ENCODE measurements at places on chromosomes 5 and 9.

- no peak for DNase-seq
Observed at GRCh38 chr9:114348906-114349482, 19.3 kb downstream of the ORM2 start.

DNA sequence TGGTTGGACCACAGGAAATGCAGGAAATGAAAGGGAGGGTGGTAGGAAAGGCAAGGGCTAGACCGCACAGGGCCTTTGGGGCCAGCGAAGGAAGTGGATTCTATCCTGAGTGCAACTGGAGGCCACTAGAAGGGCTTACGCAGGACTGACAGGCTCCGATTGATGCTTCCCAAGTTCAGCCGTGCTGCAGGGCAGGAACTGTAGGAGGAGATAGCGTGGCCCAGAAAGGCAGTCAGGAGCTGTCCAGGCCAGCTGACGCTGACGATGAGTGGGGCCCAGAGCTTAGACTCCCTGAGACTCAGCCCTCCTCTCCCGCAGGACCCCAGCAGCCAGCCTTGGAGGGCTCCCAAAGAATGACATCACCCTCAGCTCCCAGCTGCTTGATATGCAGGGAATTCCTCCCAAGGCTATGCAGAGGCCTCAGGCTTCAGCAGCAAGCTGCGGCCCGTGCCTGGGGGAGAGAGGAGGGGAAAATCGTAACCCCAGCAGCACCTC, 48.8 kb downstream of the KCNIP1 start:
- peak; percentile 8 for DNase-seq

GRCh38 chr9:68843239-68843638, 138.2 kb downstream of the PIP5K1B start:
- DNase-seq, result no peak

DNA sequence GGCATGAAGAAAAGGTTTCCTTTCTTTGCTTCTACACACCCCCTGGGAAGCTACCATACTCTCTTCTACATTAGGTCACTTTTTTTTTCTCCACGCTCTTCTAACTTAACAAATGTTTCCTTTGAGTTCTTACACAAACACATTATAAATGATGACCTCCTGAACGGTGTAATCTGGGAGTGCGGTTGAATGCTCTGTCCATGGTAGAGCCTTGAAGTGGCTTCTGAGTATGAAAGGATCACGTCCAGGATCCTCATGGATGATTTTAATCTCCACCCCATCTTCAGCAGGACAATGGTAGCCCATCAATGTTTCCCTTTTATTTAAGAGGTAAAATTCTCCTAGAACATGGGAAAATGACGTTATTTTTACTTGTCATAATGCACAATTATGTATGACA, 587.3 kb downstream of the SEMA5A start:
- DNase-seq, result no peak

- no peak for DNase-seq
Observed at GRCh38 chr9:79977074-79977435, 405.3 kb downstream of the TLE4 start.

DNA sequence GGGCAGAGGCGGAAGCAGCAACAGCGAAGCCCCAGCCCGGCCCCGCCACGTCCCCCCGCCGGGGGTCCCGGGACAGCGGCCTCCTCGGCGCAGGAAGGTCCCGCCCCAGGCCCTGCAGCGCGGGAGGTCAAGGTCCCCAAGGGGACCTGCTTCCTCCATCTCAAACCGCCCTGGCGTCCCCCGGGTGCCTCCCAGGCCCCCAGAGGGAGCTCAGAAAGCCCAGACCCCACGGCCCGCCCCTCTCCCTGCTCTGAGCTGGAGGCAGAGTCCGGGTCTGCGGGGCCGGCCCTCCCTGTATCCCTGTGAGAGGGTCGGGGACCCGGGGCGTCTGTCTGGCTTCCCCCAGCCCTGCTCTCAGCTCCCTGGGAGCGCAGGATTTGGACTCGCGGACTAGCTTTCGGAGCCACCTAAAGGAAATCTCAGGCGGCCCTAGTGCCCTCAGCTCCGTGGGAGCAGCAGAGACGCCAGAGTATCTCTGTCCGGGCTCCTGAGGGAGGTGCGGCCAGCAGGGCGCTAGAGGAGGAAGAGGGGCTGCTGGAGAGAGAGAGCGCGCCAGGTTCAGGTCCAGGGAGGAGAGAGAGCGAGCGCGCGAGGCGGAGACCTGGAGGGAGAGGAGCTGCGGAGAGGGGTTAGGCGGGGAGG, 30.7 kb downstream of the EXOC3 start:
- DNase-seq, result peak; percentile 16

DNA sequence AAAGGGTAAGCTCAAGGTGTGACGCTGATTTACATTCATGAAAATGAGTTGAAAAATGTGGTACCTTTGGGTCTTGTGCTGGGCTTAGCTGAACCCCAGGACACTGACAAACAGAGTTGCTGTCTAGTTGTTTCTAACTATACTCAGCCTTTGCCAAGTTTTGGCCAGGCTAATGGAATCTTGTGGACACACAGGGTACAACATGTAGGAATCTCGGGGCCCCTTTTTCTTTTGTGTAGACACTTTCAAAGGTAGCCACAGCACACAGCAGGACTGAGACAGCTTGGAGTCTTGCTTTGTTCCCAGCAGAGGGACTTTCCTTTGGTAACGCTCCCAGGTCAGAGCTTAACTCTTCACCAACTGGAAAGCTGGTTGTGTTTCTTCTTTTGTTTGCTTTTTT, 7.8 kb downstream of the LIX1 start:
- DNase-seq, result no peak

DNA sequence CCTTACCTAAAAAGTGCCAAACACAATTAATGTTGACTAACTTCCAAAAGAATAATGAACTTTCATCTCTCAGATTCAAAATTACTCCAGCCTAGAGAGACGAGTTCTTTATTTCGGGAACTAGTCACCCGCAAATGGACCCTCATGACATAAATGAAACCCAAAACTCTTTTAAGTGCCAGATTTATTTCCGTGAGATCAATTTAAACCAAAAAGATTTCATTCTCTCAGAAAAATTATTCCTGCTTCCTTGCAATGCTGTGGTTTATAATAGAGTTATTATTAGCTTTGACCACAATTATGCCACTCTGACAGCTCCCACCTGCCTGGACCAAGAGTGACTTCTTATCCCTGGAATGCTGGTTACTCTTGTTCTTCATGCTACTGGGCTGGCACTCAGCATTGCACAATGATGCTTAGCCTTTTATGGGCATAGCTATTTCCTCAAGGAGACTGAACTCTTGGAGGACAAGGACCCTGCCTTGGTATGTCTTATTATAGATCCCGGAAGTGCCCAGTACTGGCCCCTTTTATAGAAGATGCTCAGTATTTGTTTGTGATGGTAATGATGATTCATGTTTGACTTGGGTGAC, 183.5 kb downstream of the SNX18 start:
- DNase-seq, result no peak

DNA sequence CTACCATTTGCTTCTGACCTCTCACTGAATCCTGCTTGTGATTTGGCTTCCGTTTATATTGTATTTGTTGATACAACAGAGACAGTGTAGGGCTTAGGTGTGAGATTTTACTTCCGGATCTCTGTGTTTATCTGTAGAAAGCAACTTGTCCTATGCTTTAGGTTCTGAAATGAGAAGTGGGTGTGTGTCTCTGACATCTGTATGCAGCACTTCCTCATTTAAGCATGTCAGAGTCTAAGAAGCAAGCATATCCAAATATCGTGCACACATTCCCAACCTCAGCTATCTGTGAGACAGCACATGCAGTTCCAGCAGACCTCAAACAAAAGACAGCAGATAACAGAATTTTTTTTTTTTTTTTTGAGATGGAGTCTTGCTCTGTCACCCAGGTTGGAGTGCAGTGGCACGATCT, 16.3 kb downstream of the KLF9 start:
- no peak for DNase-seq

GRCh38 chr5:137567226-137567625, 68.1 kb upstream of the SPOCK1 start:
- DNase-seq, result no peak

- no peak for DNase-seq
Observed at GRCh38 chr9:123336449-123336848, 19.5 kb upstream of the CRB2 start.

DNA sequence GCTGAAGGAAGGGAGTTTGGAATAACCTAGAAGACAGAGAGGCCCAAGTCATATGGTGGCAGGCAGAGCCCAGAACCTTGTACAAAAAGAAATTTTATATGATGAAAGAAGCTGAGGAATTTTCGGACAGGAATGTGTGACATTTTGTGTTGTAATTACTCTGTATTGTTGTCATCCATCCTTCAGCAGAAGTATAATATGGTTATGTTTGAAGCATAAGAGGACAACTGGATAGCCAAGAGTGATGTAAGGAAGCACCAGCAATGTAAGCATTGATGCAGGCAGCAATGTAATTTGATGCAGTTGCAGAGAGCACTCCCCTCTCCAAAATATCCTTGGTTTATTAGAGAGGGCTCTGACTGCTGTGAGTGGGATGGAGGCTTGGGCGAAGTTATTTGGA, 19.1 kb upstream of the SNX2 start:
- no peak for DNase-seq

GRCh38 chr9:21902136-21902535, 92.1 kb downstream of the CDKN2A start:
- no peak for DNase-seq

DNA sequence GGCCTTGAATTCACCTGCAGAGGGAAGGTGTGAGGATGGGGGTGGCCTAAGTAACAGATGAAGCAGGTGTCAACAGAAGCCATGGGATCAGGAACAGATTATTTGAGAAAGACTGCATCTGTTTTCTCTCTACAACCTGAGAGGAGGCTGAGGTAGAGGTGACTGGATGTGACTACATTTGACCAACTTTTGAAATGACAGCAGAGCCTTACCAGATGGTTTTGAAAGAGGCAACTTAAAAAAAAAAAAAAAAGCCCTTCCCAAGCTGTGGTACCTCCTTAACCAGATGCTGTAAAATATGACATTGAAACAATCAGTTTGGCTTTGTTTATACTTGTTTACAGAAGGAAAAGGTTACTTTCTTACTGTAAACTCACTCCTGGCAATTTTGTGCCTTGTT, 108.6 kb downstream of the TRIO start:
- no peak for DNase-seq

GRCh38 chr9:20048437-20048836, 259.6 kb upstream of the SLC24A2 start:
- no peak for DNase-seq

- DNase-seq, result no peak
Observed at GRCh38 chr5:109349388-109349787, 60.4 kb downstream of the PJA2 start.

- no peak for DNase-seq
Observed at GRCh38 chr9:88258601-88259000, 120.3 kb upstream of the SPATA31C2 start.

- no peak for DNase-seq
Observed at GRCh38 chr5:175895686-175896102, 24.3 kb downstream of the CPLX2 start.

GRCh38 chr9:132589148-132590036, 7.0 kb downstream of the BARHL1 start:
- DNase-seq, result no peak

All from NCI-H1694 treated with DMSO at 0.1 percent for 48 hours (cell line).